Kidney glomerular epithelial cell (primary cell): ENCODE measurements at places on chromosomes 6 and 20.

DNA sequence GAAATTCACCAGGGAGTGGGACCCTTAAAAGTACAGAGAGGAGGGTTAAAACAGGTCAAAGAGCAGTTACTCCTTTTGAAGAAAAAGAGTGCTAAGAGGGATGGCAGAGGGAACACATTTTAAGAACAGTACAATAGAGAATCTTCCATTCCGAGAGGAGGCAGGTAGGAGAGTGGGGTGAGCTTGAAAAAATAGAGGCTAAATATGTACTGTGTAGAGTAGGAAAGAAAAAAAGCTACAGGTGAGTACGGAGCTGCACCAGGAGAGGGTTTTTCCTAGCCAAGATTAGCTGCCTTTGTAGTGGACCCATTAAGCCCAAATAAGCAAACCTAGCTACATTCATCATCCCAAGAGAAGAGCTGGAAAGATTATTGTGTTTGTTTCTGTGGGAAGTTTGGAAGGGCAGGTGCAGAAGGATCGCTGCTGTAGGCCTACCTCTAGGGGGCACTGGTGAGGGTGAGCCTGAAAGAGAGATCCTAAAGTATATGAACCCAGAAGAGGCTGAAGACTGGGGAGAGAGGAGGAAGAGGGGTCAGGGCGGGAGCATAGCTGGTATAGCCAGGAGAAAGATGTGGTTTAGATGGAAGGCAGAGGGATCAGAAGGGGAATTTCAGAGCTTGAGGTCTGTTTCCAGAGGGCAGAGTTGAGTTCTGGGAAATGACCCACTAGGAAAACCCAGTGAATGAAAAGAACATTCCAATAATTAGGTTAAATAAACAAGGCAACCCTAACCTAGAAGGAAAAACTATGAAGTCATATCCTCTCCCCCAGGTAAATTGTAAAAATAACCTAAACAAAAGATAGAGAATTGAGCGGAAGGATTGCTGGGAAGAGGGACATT, 50.2 kb upstream of the HINT3 start:
- DNase-seq, result no peak

- DNase-seq, result no peak
These were observed 55.7 kb upstream of the HDGFL1 start for GRCh38 chr6:22513667-22514066.

DNA sequence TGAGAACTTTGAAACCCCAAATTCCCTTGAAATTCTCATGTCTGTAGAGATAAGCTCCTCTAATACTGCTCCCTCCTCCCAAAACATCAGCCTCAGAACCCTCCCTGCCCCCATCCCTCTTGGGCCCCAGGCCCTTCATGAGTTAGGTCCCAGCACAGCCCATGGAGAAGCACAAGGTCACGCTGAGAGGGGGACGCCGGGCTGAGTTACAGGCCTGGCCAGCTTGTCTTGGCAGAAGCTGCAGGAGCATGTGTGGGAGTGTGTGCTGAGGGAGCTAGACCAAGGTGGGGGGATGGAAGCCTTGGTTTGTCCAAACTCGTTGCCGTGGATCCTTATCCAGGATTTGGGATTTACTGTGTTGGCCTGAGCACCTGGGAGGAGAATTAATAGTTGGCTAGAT, 8.5 kb upstream of the PTCRA start:
- no peak for DNase-seq

GRCh38 chr6:144543006-144543871, 258.1 kb downstream of the UTRN start:
- DNase-seq, result no peak

DNA sequence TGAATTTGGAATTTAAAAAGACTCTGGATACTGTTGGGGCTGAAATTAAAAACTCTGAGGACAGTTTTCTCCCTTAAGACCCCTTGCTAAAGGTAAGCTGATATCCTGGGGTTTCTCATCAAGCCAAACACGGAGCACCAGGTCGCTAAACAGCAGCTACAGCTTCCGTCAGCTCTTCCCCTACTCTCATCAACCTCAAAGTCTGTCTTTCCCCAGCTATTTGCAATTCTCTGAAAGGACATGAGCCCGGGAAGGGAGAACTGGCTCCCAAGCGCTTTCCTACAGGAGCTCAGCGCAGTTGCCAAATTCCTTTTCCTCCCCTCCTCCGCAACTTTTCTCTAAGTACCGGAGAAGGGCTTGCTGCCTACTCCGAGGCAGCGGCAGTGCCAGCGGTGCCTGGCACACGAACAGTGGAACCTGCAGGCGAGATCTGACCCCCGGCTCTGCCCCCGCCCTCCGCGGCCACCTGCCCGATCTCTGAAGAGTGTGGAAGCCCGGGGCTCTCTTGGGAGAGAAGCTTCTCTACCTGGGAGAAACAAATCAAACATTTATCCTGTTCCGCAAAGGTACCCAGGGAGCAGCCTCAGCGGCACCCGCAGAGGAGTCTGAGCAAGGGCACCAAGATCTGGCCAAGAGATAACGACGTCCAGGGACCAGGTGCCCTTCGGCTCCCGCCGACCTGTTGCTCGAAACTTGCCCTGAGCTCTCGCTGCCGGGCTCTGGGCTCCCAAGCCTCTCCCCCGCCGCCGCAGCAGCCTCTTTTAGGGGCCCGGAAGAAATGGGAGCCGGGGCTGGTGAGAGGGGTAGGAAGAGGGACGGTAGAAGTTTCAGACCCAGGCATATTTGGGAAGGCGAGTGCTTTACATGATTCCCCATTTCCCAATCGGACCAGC, 2.2 kb downstream of the CBLN4 start:
- DNase-seq, result no peak

- peak; percentile 46 for DNase-seq
These were observed 3.1 kb downstream of the PXDC1 start for GRCh38 chr6:3748208-3749066.
